Fibroblast of skin of right biceps (primary cell): ENCODE measurements at places on chromosomes 1 and 21.

GRCh38 chr1:1419813-1420653 lies 1.0 kb downstream of the ANKRD65 start:
- no peak for DNase-seq

GRCh38 chr1:218305472-218306064 lies 20.5 kb downstream of the RRP15 start:
- DNase-seq = no peak

GRCh38 chr1:59354709-59355337 lies 57.9 kb downstream of the FGGY start:
- no peak for DNase-seq

DNA sequence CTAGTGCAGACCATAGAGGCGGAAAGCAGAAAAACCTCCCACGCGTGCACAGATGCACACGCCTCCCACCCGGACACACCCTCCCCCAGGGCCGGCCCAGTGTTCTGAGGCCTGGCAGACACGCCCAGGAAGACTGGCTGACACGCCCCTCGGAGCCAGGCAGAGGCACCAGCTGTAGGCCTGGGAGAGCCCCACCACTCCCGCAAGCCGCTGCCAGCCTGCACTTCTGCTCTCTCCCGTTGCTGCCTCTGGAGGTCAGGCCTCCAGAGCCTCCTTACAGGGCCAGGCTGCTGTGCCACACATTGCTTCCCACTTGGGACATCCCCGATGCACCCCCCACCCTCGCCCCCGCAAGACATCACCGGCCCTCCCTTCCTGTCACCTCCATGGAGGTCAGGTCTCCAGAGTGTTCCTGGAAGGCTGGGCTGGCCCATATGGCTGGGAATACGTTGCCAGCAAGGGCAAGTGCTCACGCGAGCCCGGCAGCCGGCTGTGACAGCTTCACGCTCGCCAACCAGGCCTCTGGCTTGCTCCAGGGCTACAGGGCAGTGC lies 40.4 kb downstream of the CASZ1 start:
- no peak for DNase-seq

DNA sequence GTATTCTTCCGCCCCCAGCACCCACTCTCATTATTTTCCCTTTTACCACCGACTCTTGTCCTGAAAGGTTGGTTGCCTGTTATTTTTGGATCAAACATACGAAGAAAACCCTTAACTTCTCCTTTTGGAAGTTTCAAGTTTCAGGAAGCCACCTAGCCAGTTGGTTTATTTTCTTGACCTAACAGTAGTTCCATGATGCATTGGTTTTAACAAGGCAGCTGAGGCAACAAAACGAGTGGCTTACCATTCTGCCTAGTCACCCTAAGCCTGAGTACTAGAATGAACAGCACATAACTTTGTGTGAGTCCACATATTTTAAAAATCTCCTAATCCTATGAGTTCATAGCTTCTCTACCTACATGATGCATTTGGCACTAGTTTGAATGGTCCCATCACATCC lies 28.9 kb downstream of the OLFM3 start:
- no peak for DNase-seq

DNA sequence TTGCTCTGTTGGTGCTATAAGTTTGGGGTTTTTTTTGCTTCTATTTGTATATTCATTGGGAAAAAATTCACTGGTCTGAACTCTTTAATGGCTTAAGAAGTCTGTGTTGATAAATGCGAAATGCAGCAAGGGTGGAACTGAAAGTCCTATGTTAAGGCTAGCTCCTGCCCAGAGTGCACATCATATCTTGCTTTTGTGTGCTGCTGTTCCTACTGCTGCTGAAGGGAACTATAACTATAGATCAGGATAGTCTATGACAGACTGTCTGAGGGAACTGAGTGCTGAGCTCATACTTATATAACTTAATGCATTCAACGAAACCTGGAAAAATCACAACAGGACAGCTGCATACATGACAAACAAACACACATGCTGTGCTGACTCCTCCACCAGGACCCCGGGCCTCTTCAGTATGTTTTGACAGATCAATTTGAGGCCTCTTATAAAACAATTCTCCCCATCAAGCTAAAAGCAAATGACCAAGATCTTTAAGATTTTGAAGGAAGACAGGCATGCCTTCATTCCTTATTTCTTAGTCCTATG lies 1031.5 kb upstream of the ADGRL2 start:
- DNase-seq = no peak

- peak; percentile 21 for DNase-seq
Measured at GRCh38 chr1:50735443-50735842, 224.6 kb downstream of the FAF1 start.

DNA sequence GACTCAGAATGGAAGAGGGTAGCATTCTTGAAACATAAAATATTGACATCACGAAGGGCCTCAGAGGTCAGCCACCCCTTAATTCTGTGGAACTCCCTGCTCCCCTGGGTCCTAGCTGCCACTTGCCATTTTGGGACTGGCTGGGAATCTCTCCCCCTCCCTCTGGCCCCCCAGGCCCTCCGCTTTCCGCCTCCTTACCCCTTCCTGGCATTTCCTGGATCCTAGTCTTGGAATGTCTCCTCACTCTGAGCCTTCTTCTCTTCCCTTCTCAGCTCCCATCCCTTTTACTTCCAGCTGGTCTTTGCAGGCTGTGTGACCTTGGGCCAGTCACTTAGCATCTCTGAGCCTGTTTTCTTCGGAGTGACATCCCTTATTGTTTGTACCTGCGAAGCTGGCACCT lies 4.5 kb downstream of the PADI1 start:
- no peak for DNase-seq

DNA sequence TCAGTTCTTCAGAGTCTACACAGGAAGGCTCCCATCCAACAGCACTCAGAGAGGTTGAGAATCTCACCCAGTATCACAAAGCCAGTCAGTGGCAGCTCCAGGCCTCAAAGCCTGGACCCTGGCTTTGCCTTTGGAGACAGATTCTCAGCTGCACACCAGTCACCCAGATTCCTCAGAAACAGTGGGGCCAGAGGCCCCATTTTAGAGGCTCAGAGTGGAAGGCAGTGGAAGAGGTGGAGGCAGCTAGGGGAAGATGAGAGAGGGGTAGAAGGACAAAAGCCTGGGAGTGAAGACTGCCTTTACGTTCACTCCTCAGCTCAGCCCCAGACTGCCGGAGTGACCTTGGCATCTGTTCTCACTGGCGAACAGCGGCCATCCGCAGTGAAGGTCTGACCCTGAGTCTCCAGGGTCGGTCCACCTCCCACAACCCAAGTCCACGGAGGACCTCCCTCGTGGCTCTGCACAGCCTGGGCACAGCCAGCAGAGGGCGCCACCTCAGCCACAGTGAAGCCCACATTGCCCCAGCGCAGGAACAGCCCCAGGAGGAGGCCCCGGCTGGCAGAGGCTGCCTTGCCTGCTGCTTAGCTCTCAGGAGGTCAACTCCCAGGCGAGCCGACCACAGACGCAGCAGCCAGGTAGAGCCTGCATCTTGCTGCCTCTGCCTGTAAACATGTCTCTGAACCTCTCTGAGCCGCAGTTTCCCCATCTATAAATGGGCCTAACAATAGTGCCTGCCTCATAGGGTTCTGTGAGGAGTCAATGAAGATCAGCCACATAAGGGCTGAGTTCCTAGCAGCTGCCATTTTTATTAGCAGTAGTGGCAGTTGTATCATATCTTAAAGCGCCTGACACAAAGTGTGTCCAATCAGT lies 5.9 kb upstream of the FNDC5 start:
- peak; percentile 40 for DNase-seq

DNA sequence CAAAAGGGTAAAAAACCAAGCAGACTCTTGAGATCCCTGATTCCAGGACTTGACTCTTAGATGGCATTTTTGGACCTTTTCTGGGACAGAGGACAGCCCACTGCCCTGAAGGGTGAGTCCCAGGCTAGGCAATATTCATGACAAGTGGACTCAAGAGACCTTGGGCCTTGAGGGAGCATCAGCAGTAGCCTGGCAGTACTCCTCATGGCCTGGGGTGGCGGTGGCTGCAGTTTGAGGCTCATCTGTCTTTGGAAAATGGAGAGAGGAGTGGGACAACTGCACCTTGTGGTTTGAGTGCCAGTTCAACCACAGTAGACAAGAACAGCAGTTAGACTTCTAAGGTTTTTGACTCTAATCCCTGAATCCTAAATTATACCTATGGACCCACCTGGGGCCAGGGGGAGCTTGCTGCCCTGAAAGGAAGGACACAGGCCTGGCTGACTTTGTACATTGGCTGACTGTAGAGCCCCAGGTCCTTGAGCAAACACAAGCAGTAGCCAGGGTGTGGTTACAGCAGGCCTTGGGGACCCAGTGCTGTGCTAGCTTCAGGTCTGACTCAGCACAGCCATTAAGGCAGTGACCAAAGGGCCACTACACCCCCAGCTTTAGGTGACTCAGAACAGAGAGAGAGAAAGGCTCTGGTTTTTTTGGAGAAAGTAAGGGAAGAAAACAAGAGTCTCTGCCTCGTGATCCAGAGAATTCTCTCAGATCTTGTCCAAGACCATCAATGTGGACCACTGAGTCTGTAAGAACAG lies 1023.2 kb downstream of the KCNT2 start:
- peak; percentile 51 for DNase-seq

DNA sequence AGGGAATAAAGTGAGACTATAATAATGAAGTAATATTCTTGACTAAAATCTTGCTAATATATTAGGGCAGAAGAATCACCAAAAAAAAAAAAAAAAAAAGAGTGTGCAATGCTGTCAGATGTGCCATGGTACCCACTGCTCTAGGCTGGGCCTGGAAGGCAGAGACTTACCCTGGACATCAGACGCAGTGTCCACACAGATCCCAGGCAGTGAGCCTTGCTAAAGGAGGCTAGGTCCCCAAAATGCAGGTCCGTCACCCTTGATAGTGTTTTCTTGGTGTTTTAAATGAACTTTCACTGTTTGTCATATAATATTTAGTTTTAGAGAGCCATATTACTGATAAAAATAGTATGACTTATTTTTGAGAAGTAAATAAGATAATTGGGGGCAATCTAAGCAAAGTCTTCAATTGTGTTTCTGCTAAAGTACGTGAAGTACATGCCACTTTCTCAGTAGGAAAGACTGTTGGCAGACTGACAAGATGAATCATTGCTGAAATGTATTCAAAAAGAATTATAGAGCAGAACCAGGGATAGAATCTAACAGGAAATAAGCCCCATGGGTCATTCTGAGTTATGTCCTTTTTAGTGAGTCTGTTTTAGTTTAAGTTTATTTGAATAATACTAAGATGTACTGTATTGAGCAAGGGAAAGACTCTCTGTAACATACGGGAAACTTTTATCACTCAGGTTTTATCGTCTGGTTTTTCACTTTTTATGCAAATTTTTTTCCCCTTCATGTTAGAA lies 74.6 kb upstream of the PDC start:
- peak; percentile 98 for DNase-seq

DNA sequence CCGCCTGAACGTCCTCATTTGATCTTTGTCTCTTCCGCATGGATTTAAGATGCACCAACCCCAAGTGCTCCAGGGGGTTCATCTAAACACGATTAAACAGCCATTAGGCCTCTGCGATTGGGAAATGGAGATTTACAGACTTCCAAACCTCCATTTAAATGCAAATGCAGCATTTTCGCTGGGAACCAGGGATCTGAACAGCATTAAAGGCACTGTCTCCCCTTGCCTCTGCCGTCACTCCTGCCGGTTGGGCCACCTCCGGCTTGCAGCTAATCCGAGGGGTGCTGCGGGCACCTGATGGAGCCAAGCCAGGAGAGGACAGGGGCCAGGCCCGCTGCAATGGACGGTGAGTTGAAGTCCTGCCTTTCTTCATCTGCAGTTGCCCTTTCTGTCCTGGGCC lies 70.3 kb upstream of the KLHDC7A start:
- no peak for DNase-seq

GRCh38 chr21:14952916-14953315 lies 111.9 kb downstream of the NRIP1 start:
- no peak for DNase-seq

GRCh38 chr1:3681231-3681897 lies 29.0 kb downstream of the TP73 start:
- no peak for DNase-seq

DNA sequence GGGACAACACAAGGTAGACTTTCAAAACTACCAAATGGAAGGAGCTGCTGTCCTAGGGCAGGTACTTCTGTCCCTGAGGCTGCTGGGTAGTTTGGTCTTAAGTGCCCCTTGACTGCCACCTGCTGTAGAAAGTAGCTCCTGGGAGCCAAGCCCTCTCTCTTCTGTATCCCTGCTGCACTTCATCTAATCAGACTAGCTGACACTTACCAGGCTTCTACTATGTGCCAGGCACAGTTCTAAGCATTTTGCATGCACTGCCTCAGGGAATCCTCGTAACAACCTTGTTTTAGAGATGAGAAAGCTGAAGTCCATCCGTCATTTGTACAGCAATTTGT lies 15.9 kb upstream of the SRSF4 start:
- peak; percentile 42 for DNase-seq

DNA sequence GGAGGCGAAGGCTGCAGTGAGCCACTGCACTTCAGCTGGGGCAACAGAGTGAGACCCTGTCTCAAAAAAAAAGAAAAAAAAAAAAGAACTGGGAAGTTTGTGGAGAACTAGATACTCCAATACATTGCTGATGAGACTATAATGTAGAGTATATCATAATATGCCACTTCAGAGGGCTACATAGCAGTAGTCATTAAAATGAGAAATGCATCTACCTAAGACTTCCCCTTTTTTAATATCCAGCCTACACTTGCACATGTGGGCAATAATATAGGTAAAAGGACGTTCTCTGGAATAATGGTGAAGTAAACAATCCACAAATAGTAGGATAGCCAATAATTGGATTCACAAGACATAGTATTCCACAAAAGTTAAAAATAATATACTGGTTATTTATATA lies 311.0 kb downstream of the HLX start:
- DNase-seq = no peak

- peak; percentile 53 for DNase-seq
Measured at GRCh38 chr1:223492044-223492443, 98.8 kb downstream of the CCDC185 start.

- DNase-seq = no peak
Measured at GRCh38 chr1:31679676-31680230, 24.1 kb downstream of the COL16A1 start.

GRCh38 chr21:42849759-42850412 lies 29.5 kb downstream of the WDR4 start:
- no peak for DNase-seq

GRCh38 chr1:13917607-13918006 lies 217.6 kb downstream of the PRDM2 start:
- DNase-seq = no peak

DNA sequence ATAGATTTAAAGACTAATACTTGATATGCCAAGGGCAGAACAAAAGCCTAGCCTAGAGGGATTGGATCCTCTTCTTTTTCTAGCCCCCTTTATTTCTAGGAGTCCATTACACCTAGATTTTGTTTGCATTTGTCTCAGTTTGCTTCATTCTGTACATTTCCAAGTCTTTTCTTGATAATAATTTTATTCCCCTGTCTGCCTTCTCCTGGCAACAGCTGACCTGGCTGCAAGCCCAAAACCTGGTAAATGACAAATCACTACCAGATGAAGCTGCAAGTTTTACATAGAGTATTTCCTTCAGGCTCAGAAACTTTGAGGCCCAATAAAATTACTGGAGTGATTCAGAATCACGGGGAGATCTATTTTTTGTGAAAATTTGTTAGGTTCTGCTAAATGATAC lies 36.5 kb upstream of the LHX8 start:
- peak; percentile 31 for DNase-seq

- no peak for DNase-seq
Measured at GRCh38 chr1:14853518-14853917, 255.0 kb downstream of the KAZN start.
